ENCODE measurements at places on chromosomes 3 and 15. TPM values are rescaled to one million over a fixed set of nuclear protein-coding genes. Genes with fewer than 3 reads are reported as not detected.
A peak's percentile ranks its signal among the peaks of the same experiment; 100 is the strongest.

GRCh38 chr3:87167628-87168456 is 59.3 kb upstream of the CHMP2B start:
- peak; percentile 72 for DNase-seq
- no peaks in the 10 kb centered on the region for H3K4me1 ChIP-seq
- no peak overlapping the region for H3K4me3 ChIP-seq

The ITIH3 gene
- 0.06 TPM for total RNA-seq

GRCh38 chr15:78567531-78567930 is 2.2 kb downstream of the CHRNA5 start:
- no peak overlapping the region for H3K4me3 ChIP-seq
- DNase-seq, result no peak

- H3K27me3 ChIP-seq, result no peaks in the 10 kb centered on the region
- no peaks in the 10 kb centered on the region for H3K4me1 ChIP-seq
- H3K27ac ChIP-seq, result no peak overlapping the region
Measured at GRCh38 chr3:139173372-139174108, 128.8 kb upstream of the PRR23C start.

The SOX14 gene
- not detected for total RNA-seq

The TRIM71 gene
- 21.8 TPM for total RNA-seq

GRCh38 chr3:100103558-100104441 is 10.5 kb downstream of the FILIP1L start:
- no peak overlapping the region for H3K27ac ChIP-seq
- H3K4me1 ChIP-seq, result no peaks in the 10 kb centered on the region
- H3K4me3 ChIP-seq, result no peak overlapping the region
- no peaks in the 10 kb centered on the region for H3K27me3 ChIP-seq
- H3K36me3 ChIP-seq, result no peaks in the 10 kb centered on the region
- DNase-seq, result peak; percentile 32

DNA sequence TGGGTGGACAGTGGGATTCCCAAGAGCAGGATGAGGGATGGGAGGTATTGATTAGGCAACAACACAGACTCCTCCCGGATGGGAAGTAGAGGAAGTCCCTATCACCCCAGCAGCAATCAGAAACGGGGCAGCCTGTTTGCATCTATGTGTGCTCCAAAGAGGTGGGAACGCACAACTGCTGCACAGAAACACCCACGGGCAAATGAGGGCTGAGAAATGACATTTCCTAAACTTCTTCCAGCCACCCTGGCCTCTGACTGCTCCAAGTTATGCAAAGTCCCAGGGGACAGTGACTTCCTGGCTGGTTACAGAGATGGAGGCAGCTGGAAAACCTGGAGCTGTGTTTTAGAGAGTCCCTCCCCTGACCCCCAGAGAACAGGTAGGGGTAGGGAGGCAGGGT is 42.6 kb downstream of the HCN4 start:
- H3K36me3 ChIP-seq, result peaks cover 76% of the 10 kb centered on the region
- H3K27me3 ChIP-seq, result no peaks in the 10 kb centered on the region
- H3K4me1 ChIP-seq, result peaks cover 13% of the 10 kb centered on the region
- no peak for DNase-seq
- H3K27ac ChIP-seq, result no peak overlapping the region

The CYP1A2 gene
- total RNA-seq, result not detected

DNA sequence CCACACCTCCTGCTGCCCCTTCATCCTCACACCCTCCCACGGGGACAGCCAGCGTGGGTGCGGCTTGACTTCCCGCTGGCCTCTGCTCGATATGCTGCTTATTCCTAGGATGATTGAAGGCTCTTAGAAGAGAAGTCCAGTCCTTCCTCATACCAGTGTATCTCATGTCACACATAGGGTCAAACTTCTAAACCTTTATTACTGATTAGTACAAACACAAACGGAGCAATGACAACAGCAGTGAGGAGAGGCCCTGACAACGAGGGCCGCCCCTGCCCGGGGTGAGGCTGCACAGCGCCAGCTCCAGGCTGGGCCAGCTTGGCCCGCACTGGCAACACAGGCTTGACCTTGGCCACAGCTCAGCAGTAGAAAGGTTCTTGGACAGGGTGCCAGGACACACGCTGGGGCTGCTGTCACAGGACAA is 3.7 kb downstream of the CIB1 start:
- no peak overlapping the region for H3K4me3 ChIP-seq
- peaks cover 6% of the 10 kb centered on the region for H3K4me1 ChIP-seq
- peaks cover 28% of the 10 kb centered on the region for H3K36me3 ChIP-seq
- DNase-seq, result no peak
- H3K27ac ChIP-seq, result no peak overlapping the region

The PSMD6 gene
- total RNA-seq, result 110 TPM

DNA sequence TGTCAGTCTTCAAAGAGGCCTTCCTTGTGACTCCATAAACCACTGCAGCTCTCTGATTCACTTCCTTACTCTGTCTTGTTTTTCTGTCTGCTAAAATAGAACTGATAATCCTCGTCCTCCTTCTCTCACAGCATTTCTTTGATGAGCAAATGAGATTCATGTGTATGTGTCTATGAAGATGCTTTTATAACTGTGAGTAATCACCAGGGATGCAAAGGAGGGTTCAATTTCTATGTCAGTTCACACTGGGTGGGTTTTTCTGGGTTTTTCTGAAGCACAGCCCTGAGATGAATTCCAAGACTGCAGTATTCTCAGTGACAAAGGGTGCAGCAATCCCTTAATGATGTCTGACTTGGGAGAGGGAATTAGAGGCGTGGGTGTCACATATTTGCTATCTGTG is 746.6 kb upstream of the CFAP20DC start:
- no peaks in the 10 kb centered on the region for H3K27me3 ChIP-seq
- H3K27ac ChIP-seq, result no peak overlapping the region
- H3K36me3 ChIP-seq, result no peaks in the 10 kb centered on the region
- no peak for DNase-seq
- no peaks in the 10 kb centered on the region for H3K4me1 ChIP-seq

All from cardiac muscle cell (in vitro differentiated cells and primary cell).